Fibroblast of pulmonary artery (primary cell): ENCODE measurements at places on chromosomes 1 and 21.

DNA sequence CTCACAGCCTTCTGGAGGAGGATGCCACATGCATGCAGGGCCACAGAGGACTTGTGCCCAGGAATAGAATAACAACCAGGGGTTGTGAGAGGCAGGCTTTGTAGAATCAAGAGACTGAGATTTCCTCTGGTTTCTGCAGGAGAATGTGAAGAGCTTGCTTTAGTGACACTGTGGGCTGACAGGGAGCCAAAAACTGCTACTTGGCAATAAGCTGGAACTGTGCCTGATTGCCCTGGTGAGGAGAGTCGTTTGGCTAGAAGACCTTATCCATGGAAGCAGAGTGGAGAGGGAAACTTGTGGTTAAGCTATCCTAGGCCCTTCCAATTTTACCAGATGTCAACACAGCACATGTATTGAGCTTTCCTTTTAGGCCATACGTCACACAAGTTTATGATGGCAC is 902.1 kb downstream of the MRPL39 start:
- DNase-seq: no peak

GRCh38 chr1:195113471-195113870 is 1494.8 kb downstream of the KCNT2 start:
- no peak for DNase-seq

GRCh38 chr1:35443768-35444518 is 113.3 kb downstream of the KIAA0319L start:
- peak; percentile 28 for DNase-seq

DNA sequence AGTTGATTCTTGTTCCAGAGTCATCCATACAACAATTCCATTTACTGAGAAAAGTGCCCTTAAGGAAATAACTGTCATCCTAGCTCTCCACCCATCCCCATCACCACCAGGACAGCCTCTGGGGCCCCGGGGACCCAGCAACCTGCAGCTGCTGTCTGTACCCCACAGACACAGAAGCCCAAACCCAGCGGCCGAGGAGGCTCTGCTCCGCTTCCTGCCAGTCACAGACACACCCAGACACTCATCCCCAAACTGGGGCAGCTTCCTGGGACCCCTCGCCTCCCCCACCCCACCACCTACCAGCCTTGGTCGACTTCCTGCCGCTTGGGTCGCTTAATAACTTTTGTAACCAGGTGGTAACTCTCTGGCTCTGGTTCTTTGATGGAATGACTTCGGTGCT is 121.6 kb upstream of the SLC25A33 start:
- DNase-seq: no peak

- DNase-seq: peak; percentile 10
Observed at GRCh38 chr1:61674221-61674620, 50.7 kb downstream of the TM2D1 start.

- DNase-seq: no peak
Observed at GRCh38 chr1:208951908-208952307, 631.6 kb upstream of the CAMK1G start.

GRCh38 chr1:119743308-119743707 is 25.4 kb downstream of the HMGCS2 start:
- peak; percentile 3 for DNase-seq

- DNase-seq: no peak
Observed at GRCh38 chr1:200564319-200564718, 56.2 kb downstream of the KIF14 start.

DNA sequence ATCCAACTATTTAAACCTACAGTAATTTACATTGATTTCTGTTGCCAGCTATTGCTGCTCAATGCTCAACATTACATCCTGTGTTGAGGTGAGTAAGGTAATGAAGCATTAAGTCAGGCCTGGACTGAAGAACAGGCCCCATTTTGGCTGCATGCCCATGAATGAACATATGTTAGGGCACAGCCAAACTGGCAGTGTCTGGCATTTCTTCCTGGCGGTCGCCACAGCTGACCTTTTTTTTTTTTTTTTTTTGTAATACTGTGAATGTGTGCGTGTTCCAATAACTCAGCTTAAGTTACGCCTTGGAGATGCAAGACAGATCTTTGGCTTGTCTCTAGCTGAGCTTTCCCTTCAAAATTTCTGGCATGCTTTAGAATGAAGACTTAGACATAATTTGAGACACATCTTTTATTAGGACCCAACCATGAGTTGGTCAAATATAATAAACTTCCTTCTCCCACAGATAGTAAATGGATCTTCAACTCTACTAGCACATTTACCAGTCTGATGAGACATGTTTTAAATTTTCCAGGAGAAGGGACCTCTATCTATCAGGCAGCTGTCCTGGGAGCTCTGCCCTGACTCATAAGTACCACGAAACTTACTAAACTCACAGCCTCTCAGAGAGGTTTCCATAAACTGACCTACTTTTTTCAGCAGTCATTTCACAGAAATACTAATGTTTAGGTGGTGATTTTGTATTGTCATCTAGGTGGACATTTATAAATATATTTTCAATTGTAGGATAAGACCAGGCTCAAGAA is 341.1 kb upstream of the RUNX1 start:
- DNase-seq: peak; percentile 26
